Brain pericyte (primary cell): ENCODE measurements at places on chromosomes 3 and 15.

DNA sequence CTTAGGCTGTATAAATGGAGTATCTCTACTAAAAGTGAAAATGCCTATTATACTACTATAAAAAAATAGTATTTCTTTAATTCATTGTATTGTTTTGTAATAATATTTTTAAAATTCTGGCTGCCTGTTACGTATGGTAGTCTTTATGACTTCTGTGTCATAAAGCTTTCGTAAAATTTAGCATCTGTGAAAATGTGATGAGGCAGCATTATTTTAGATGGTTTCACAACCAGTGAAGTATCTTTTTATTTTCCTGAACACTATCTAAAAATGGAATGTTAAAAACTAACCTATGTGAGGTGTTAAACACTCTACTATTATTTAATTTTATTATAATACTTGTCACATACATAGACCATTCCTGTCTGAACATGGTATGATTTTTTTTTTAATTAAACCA, 46.2 kb downstream of the LRCH3 start:
- DNase-seq: no peak

GRCh38 chr3:156251424-156251823, 131.0 kb downstream of the KCNAB1 start:
- DNase-seq: no peak

DNA sequence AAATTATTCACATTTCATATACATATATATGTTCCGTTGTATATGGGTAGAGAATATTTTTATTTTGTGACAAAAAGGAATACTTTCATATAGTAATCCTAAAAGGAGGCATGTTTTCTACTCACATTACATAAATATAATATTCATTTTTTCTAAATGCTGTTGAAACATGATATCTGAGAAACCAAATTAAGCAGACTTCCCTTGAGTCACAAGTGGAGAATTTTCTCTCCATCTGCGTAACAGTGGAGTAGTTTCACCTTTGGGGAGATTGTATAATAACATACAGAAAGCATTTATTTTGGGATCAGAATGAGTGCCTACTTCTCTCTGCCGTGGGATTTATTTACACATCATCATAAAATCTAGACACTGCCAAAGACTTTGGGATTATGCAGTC, 849.8 kb downstream of the NSUN3 start:
- DNase-seq: no peak

DNA sequence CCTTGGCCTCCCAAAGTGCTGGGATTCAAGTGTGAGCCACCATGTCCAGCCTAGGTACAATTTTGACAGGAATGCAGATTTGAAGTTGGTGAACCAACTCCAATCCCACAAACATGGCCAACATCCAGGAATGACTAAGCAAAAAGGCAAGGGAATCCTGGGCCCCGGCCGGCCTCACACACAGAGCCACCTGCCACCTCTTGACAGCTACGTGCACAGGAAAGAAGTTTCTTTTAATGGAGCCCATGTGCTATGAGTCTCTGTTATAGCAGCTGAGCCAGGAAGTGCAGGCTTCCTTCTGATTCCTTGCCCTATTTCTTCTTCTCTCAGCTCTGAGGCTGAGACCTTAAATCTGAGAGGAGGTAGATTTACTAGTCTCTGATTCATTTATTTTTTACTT, 8.8 kb downstream of the TMEM40 start:
- DNase-seq: no peak

- no peak for DNase-seq
Observed at GRCh38 chr3:48588230-48588629, 6.9 kb downstream of the COL7A1 start.

GRCh38 chr3:197468167-197468566, 87.6 kb downstream of the BDH1 start:
- no peak for DNase-seq

GRCh38 chr3:156899951-156900350, 73.8 kb downstream of the LEKR1 start:
- DNase-seq: no peak

DNA sequence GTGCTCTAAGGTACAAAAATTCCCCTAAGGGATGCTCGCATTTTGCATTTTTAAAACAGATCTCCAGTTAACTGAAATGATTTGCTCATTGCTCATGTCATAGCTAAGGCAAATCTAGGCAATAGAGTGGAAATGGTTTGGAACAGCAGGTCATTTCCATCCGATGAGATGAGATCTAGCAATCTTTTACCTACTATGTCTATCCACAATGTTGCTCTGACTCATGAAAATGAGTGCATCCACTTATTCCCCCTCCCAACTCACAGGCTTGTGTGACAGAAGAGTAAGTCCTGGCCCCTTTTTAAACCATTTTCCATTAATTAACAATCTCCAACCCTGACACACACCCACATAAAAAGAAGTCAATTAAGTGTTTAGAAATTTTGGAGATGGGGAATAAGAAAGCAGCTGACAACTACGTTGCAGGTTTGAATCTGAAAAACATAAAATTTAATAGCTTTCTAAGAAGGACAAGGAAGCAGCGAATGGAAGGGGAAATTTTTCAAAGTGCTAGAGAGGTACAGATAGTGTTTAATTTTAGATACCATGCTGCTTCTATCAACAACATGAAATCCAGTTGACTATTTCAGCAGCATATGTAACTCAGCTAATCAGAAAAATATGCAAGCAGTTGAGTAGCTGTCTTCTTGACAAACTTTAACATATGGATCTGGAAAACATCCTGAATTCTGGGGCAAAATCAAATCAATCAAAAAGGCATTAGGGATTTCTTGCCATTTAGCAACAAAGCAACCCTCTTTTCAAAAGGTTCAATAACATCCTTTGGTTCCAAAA, 112.0 kb downstream of the TMCO5A start:
- no peak for DNase-seq

- DNase-seq: peak; percentile 29
Observed at GRCh38 chr15:49848282-49848724, 227.5 kb downstream of the DTWD1 start.

DNA sequence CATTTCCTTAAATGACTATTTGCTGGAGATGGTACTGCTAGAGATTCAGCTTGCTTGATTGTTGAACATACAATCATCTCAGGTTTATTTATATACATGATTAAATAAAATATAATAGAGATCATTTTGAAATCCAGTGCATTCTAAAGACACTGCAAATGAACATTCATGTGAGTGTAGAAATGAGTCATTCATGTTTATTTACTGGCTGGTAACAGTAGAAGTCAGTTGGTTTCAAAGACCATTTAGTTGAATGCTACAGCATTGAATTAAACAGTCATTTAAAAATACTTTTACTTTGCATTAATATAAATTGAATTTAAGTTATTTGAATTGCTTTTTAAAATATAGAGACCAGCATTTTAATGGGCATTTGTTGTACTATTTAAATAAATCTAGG, 551.9 kb upstream of the GOLIM4 start:
- no peak for DNase-seq

- DNase-seq: no peak
Observed at GRCh38 chr3:192408007-192408646, 319.2 kb downstream of the FGF12 start.

GRCh38 chr3:64099316-64099715, 76.0 kb upstream of the PSMD6 start:
- DNase-seq: no peak

- DNase-seq: no peak
Observed at GRCh38 chr3:185341616-185342458, 21.1 kb upstream of the MAP3K13 start.

DNA sequence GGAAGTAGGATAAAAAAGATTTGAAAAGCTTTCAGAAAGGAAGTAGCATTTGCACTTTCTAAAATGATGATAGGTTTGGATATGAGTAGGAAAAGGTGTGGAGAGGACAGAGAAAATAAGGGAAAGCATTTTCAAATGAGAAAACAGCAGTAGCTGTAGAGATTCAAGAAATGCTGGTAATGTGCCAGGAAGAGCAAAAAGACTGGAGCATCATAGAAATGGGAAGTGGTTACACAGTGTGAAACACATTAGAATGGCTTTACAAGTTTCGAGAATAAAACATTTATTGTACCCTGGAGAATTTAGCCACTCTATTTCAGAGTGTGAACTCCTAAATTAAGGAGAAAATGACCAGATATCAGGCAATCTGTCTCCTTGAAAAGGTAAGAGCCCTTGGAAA, 108.3 kb upstream of the CHL1 start:
- DNase-seq: no peak

GRCh38 chr3:136414476-136414875, 164.3 kb downstream of the PCCB start:
- no peak for DNase-seq

- no peak for DNase-seq
Observed at GRCh38 chr3:193049935-193050334, 132.3 kb upstream of the MB21D2 start.

GRCh38 chr3:186451371-186451770, 89.3 kb upstream of the DGKG start:
- no peak for DNase-seq

- DNase-seq: no peak
Observed at GRCh38 chr3:16604433-16604832, 790 bp downstream of the DAZL start.

GRCh38 chr15:31150732-31151231, 49.3 kb upstream of the TRPM1 start:
- no peak for DNase-seq

DNA sequence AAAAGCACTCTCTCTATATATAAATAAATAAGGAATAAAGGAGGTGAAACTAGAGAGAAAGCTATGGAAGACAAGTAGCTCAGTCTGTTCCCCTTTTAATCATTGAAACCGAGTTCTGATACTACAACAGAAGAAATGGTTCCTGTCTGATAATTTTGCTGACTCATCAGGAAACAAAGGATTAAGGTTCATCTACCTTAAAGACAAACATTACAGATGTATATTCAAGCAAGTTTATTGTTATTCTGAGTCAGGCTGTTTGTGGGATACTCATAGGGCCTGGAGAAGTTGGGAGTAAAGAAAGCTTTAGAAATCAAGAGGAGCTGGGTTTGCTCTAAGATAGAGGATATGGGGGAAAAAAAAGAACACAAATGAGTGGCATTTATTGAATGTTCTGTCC, 566.0 kb downstream of the ROBO2 start:
- no peak for DNase-seq

DNA sequence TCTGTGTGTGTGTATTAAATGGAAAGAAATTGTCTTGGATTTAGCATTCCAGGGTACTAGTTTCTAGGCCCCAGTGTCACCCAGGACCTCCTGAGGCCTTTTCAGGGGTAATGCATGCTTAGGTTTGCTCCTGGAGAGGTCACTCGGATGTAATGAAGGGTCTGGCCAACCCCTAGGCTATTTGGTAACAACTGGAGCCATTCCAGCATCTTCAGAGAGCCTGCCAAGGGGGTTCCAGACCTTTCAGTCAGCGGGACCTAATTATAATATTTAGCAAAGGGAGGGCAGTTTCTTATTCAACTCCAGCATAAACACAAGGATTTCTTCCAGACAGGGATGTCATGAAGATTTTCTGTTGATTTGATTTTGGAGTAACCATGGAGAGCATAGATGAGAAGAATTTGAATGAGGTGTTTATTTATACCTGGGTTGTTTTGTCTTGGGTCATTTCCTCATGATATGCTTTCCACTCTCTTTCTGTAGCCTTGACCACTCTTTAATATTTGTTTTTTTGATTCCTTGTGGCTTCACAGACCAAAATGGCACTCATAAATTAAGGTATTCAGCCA, 17.4 kb downstream of the KAT2B start:
- DNase-seq: no peak

DNA sequence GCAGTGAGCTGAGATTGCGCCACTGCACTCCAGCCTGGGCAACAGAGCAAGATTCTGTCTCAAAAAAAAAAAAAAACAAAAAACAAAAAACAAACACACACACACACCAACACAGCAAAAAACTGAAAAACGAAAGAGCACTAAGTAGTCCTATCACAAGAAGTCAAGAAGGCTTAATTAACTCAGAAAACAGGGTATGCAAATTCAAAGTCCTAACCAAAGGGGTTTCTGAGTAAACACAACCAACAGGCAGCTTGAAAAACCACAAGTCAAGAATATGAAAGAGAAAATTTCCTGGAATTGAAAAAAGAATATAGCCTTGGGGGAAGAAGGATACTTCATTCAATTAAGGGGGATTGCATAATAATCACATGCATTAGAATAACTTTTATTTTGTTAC, 37.7 kb upstream of the PARP14 start:
- DNase-seq: no peak

- no peak for DNase-seq
Observed at GRCh38 chr3:46490338-46491084, 7.3 kb upstream of the RTP3 start.

- DNase-seq: no peak
Observed at GRCh38 chr15:26011916-26012315, 148.8 kb upstream of the ATP10A start.

DNA sequence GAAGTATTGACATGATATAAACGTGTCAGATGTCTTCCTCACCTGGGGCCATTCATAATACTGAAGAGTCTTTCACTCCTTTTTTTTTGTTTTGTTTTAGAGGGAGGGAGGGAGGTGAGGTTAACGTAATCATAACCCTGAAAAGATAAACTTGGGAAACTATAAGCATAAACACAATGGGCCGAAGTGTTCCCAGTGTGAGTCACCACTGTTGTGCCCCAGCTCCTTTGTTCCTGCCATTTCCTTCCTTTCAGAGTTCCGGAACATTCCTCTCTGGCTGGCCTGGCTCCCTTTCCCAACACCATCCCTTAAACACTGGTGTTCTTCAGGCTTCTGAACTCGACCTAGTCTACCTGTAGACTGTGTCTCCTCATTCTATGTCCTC, 18.6 kb downstream of the PLD1 start:
- no peak for DNase-seq

- DNase-seq: no peak
Observed at GRCh38 chr15:99925661-99926461, 192.6 kb upstream of the LYSMD4 start.
